ENCODE measurements at places on chromosomes 3 and 15.

DNA sequence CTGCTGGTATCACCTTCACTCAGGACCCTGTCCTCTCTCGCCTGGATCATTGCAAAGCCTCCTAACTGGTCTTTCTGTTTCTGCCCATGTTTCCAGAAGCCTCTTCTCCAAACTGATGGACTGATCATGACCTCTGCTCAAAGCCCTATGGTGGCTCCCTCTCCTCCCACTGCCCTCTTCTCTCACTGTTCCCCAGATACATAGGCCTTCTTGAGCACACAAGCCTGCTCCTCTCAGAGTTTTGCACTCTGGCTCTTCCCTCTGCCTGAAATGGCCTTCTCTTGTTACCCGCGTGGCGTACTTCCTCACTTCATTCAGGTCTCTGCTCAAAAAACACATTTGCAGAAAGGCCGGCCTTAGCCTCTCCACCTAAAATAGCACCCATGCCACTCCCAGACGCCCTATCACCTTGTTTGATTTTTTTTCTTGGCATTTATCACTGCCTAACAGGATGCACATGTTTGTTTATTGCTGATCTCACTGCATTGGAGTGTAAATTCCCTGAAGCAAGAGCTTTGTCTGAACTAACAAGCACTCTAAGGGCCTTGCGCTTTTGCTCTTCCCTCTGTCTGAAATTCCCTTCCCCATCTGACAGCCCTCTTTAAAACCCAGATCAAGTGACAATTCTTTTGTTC, 1.4 kb upstream of the ETFA start:
- DNase-seq = no peak

DNA sequence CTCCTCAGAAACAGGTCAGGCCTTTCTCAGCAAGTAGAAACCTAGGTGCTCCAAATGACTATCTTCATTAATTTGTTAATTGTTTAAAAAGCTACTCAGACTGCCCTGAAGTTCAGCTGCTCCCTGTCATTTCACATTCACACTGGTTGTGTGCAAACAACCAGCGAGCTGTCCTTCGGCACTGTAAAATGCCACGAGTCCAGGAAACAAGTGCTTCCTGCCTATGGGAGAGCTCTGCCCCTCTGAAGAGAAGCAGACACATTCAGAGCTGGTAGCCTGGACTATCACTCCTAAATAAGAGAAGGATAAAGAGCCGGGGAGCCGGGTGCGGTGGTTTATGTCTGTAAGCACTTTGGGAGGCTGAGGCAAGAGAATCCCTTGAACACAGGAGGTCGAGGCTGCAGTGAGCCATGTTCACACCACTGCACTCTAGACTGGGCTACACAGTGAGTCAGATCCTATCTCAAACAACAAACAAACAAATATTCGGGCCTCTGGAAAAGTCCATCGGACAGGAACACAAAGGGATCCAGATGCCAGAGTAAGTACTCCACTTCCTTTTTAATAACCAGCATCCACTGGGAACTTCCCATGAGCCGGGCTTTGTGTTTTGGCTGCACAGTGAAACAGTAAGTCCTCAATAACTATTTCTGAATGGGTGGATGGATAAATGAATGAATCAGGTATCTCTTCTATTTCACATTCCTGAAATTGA, 114.4 kb upstream of the WNT5A start:
- DNase-seq = no peak

- DNase-seq = no peak
These were observed 158.0 kb downstream of the CLSTN2 start for GRCh38 chr3:140092848-140093536.

DNA sequence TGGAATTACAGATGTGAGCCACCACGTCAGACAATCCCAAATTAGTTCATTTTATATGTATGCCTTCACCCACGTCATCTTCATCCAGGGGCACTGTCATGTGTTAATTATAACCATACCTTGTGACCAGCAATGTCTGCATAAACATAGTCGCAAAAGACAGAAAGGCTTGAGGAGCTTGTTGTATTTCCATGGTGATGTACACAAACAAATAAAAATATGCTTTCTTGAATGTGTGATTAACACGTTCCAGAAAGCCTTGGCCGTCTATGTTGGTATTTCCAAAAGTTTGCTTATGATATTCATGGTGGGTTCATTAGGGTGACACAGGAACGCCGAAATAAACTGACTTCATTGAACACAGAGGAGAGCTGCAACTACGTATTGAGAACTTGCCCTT, 524.7 kb upstream of the ZNF717 start:
- no peak for DNase-seq

- DNase-seq = no peak
These were observed 367.0 kb upstream of the UBE2E2 start for GRCh38 chr3:22836131-22836530.

DNA sequence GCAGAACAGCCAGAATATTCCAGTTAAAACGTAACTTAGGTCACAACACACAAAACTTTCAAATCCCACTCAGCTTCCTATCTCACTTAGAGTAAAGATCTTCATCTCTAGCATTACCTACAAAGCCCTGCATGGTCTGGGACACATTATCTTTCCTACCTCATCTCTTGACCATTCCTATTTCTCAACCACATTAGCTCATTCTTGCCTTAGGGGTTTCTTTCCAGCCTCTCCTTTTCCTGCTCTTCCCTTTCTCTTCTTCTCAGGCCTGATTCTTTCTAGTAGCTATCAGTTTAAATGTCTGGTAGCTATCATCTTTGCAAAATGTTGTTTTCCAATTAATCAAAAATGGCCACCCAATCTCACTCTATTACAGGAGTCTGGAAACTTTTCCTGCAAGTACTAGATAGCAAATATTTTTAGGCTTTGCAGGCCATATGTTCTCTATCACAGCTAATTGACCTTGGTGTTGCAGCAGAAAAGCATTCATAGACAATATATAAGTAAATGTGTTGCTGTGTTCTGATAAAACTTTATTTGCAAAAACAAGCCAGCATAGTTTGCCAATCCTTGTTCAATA, 15.1 kb upstream of the CBLB start:
- DNase-seq = no peak

GRCh38 chr15:47954196-47954595, 166.6 kb upstream of the SLC24A5 start:
- no peak for DNase-seq

GRCh38 chr3:38566215-38566528, 70.0 kb downstream of the EXOG start:
- no peak for DNase-seq

- no peak for DNase-seq
These were observed 11.0 kb downstream of the PLCB2 start for GRCh38 chr15:40296561-40297230.

DNA sequence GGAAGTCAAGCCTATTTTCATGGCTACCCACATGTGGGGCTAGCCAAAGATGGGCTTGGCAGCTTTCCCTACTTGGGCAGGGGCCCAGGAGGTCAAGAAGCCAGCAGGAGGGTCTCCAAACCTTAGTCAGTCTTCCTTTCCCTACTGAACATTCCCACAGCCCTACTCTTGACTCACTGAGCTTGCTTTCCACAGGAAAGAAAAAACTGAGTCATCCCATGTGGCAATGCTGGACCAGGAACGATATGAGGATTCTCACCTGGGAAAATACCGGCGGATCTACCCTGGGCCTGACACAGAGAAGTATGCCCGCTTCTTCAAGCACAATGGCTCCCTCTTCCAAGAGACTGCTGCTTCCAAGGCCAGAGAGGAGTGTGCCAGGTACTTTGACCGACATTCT, 3.7 kb upstream of the NGRN start:
- no peak for DNase-seq
